ENCODE measurements at places on chromosomes 12 and 14. TPM values are rescaled to one million over a fixed set of nuclear protein-coding genes. Genes with fewer than 3 reads are reported as not detected.

DNA sequence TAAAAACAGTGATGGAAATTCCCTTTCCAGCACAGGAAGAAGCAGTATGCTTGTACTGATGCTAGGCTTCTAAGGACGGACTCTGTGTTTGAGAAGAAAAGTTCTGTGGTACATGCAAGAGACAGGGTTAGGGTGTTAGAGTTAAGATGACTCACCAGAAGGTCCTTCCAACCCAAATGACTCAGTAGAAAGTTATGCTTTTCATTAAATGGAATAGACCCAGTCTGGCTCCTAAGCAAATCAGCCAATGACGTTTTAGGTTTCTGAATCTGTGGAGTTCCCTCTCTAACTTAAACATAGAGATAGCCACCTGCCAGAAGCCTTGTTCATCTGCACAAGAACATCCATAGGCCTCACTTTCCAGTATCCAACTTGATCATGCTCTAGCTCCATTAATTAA is 5.7 kb downstream of the PTHLH start:
- DNase-seq: no peak

DNA sequence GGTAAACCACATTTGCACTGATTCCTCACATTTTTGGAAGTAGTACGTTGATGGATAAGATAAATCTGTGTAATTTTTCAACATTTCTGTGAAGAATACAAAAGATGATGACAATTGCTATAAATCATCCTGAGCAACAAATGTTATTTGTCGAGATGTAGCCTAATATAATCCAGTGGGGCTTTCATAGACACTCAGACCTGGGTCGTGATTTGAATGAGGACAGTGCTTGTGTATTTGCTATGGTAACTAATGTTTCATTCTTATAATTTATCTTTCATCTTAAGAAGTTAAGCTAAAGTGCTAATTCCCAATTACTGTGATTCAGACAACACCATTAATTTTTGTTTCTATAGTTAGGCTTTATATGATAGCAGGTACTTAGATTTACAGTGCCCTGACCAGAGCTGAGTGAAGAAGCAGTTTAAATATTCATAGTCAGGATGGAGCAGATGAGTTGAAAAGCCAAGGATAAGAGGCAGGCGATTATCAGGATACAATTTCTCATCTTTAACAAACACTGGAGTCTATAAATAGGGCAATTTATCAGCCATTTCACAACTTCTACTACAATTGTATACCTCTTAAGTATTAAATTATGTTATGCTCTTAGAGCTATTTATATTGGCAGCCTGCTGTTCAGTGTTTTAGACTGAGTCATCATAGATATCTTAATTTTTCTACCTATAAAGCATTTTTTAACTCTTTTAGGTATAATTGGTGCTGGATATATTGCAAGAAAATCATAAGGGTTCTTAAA is 359.9 kb downstream of the TRHDE start:
- DNase-seq: no peak

DNA sequence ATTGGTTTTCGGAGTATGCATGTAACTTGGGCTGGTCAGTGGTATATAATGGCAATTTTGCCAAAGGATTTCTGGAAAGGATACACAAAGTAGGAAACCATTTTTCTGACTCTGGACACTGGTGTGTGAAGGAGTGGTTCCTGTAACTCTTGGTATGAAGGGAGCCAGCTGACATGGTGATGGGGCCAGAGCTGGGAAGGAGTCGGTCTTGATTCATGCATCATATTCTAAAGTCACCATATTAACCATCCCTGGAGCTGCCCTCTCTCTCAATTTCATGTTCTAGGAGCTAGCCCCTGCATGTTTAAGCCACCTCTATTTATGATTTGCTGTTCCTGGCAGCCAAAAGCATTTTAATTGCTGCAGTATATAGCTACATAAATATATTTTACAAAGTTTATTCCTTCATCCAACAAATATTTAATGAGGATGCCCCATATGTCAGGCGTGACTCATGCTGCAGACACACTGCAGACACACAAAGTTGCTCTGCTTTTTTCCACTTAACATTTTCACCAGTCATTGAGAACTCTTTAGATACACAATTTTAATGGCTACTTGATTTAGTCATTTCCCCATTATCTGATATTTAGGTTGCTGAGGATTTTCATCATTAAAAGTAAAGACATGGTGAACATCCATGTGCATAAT is 78.7 kb upstream of the PSMC1 start:
- DNase-seq: no peak

- DNase-seq: peak; percentile 59
These were observed 11.2 kb upstream of the LBHD2 start for GRCh38 chr14:103072595-103073366.

DNA sequence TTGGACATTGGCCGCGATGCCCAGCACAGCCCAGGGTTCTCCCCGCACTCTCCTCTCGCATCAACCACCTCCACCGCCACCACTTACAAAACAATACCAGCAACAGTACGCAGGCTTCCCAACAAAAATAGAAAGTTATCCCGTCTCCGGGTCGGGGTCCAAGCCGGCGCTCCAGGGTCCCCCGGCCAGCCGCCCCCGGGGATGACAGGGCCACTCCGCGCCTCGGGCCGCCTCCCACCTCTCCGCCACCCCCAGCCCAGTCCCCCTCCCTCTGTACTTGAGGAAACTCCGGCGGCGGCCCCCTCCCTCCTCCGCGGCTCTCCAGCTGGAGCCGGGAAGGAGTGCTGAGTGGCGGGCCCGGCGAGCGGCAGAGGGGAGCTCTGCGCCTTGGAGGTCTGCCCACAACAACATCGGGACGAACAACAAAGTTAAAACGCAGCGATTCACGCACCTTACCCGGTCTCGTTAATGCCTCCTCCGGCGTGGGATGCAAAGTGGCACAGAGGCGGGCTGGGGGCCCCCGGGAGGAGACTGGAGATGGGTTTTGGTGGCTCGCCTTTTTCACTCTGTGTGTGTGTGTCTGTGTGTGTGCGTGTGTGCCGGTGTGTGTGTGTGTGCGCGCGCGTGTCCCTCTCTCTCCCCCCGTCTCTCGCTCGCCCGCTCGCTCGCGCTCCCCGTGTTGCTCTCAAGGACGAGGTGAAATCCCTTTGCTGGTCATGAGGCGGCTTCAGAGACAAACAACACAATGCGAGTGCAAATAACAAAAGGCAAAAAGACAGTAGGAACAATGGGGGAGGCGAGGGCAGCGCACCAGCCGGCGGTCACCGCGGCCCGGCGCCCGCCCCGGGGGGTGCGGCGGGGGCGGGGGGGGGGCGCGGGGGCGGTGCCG is 386.8 kb downstream of the BCAT1 start:
- DNase-seq: peak; percentile 84

Gene FAM222A
- 2.2 TPM for polyA plus RNA-seq

- DNase-seq: no peak
These were observed 155.4 kb upstream of the ARHGAP5 start for GRCh38 chr14:31921721-31922120.

Gene AHNAK2
- polyA plus RNA-seq: 2.4 TPM
